CD4-positive, alpha-beta T cell treated with Interleukin-21 for 1 hour (primary cell): ENCODE measurements at places on chromosomes 3 and 15.

DNA sequence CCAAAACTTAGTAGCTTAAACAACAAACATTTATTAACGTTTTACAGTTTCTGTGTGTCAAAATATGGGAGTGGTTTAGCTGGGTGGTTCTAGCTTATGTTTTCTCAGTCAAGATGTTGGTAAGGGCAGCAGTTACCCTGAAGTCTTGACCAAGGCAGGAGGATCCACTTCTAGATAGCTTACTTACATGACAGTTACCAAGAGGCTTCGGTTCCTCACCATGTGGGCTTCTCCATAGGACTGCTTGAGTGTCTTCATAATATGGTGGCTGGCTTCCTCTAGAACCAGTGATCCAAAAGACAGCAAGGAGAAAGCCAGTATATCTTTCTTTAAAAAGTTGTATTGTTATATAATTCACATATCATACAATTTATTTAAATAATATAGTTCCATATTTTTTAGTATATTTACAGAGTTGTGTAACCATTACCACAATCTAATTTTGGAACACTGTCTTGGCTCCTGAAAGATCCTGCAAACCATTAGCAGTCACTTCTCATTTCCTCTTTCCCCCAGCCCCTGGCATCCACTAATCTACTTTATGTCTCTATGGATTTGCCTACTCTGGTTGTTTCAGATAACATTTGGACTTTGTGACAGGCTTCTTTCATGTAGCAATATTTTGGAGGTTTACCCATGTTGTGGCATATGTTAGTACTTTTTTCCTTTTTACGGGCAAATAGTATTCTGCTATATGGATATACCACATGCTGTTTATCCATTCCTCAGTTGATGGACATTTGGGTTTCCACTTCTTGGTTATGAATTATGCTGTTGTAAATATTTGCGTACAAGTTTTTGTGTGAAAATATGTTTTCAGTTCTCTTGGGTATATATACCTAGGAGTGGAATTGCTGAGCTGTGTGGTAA is 33.3 kb downstream of the MAPK6 start:
- no peak for DNase-seq

DNA sequence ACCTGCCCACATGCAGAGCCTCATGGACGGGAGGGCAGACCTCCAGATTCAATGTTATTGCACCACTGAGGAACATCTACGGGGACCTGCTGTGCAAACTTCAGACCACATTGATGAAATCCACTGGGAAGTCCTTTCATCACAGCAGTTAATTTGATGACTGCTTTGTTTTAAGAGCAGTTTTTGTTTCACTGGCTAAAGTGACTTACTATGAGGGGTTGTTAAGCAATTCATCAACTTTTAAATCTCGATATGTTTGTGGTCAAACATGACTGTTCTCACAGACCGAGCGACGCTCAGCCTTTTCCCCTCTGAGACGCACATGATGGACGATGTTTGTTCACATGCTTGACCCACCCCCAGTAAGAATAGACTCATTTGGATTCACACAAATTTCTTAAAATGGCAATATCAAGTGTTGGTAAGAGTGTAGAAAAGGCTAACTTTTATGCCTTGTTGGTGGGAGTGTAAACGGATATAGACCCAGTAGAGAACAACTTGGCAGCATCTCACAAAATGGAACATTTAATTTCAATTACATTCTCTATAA is 35.9 kb upstream of the IREB2 start:
- DNase-seq = no peak

- no peak for DNase-seq
Observed at GRCh38 chr3:25143356-25144025, 284.6 kb upstream of the RARB start.

GRCh38 chr3:41569632-41570305 is 370.5 kb downstream of the CTNNB1 start:
- no peak for DNase-seq

- DNase-seq = no peak
Observed at GRCh38 chr3:103953796-103954195, 1412.9 kb upstream of the ALCAM start.

DNA sequence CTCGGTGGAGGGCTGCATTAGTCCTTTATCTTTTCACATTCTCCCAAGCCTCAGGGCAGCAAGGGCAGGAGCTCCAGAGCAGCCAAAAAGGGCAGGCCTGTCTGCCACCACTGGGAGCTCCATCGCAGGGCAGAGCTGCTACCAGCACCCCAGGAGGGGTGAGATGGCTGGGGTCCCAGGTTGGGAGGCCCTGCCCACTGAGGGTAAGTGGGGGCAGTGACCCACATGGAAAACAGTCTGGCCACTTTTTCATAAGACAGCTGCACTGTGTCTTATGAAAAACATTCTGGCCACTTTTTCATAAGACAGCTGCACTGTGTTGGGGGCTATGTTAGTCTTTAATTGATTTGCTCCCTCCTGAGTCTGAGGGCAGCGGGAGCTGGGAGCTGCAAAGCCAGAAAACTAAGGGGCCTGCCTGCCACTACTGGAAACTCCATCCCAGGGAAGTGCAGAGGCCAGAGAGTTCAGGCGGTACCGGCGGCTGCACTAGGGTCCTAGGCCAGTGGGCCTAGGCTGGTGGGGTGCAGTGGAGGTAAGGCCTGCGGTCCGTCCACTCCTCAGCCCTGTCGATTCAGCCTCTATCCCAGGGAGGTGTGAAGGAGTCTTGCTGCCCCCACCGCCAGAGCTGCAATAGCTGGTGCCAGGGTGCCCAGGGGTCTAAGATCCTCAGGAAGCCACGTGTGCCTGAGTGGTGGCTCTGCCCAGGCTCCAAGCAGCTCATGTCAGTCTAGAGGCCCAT is 45.4 kb downstream of the TMCO5A start:
- DNase-seq = no peak

GRCh38 chr3:116264546-116265319 is 180.6 kb downstream of the LSAMP start:
- DNase-seq = no peak

- no peak for DNase-seq
Observed at GRCh38 chr3:12756175-12756574, 2.9 kb downstream of the TMEM40 start.

- no peak for DNase-seq
Observed at GRCh38 chr15:42547918-42548248, 710 bp downstream of the LRRC57 start.
